Gastroesophageal sphincter (tissue), 4 donors: ENCODE measurements at places on chromosomes 4 and X. TPM values are rescaled to one million over a fixed set of nuclear protein-coding genes. Genes with fewer than 3 reads are reported as not detected.

DNA sequence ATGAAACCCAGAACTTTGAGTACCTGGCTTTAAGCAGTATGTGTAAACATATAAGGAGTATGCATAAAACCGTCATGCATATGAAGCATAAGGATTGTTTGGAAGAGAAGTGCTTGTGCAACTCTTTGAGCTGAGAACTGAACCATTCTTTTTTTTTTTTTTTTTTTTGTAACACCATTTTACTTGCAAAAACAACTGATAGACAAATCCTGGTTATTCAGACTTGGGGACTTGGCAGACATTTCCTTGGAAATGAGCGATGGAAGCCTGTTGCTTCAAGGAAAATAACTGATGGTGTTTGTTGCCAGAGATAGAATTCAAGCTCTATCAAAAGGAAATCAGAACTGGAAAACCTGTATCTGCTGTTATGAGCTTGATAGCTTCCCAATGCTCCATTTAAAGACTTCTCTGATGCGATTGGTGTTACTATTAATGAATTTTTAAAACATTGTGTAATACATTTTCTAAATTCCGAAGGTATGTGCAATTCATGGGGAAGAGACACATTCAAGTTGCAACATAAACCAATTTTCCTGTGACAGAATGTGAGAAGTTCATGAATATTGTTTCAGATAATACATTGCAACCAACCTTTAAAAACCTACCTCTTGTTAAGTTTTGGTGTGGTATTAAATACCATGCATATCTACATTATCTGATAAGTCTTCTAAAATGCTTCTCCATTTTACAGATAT lies 47.0 kb upstream of the FAT1 start:
- no peak for ATAC-seq

- ATAC-seq: no peak
These were observed 222.4 kb upstream of the VCX start for GRCh38 chrX:7620560-7620959.

DNA sequence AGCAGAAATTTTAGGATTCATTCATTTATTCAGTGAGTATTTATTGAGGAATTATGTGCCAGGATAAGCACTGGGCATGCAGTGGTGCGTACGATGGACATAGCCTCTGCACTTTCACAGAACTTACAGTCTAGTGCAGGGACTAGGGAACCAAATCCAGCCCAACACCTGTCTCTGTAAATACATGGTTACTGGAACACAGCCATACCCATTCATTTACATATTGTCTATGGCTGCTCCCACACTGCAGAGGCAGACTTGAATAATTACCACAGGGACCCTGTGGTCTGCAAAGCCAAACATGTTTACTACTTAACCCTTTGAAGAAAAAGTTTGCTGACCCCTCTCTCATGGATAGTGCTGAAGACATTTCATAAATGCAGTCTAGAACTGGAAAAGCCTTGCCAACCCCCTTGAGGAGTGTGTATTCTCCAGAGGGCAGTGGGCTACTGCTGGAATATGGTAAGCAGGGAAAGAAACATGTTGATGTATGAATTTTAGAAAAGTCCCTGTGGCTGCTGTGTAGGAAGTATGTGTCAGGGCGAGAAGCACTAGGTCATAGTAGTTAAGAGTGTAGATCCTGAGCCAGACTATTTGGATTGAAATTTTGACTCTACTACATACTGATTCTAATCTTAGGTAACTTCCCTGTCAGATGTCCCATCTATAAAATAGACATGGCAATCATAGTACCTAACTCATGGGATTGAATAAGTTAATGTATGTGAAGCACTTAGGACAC lies 75.5 kb downstream of the GALNT7 start:
- no peak for ATAC-seq

DNA sequence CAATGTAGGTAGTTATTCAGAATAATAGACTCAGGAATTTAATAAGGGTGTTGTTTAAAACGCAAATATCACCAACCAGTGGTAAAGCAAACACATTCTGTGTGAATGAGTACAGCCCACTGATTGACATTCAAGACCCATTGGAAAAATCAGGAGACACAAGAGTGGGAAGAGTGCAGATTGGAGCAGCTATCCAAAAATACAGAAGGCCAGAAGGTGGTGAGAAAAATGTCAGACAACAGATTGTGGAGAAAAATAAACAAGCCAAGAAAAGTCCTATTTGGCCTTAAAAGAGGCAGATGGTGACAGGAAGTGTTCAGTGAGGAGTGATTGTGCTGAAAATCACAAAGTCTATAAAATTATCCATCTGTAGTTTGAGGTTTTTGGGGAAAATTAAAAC lies 39.3 kb downstream of the CPE start:
- no peak for ATAC-seq

DNA sequence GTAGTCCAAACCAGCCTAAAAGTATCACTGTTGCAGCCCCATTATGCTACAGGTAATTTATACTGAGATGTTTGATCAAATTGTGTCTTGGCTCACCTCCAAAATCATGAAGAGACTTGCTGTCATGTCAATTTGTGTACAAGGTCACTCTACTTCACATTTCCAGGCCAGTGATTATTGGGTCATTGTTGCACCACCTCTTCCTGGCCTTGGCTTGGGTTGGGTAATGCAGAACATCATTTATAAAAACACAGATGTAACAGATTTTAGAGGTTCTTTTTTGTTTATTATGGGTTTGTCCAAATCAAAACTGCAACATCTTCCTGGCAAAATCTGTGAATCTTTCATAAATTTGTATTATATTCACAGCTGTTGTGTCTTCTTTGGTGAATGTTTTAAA lies 459.5 kb downstream of the ANKRD50 start:
- peak; percentile 53 for ATAC-seq

GRCh38 chrX:70434914-70435586 lies 9.6 kb upstream of the DLG3 start:
- no peak for ATAC-seq

GRCh38 chr4:173517781-173518424 lies 12.1 kb downstream of the HAND2 start:
- ATAC-seq: no peak

- ATAC-seq: no peak
These were observed 48.4 kb downstream of the PRKG2 start for GRCh38 chr4:81166458-81167160.

DNA sequence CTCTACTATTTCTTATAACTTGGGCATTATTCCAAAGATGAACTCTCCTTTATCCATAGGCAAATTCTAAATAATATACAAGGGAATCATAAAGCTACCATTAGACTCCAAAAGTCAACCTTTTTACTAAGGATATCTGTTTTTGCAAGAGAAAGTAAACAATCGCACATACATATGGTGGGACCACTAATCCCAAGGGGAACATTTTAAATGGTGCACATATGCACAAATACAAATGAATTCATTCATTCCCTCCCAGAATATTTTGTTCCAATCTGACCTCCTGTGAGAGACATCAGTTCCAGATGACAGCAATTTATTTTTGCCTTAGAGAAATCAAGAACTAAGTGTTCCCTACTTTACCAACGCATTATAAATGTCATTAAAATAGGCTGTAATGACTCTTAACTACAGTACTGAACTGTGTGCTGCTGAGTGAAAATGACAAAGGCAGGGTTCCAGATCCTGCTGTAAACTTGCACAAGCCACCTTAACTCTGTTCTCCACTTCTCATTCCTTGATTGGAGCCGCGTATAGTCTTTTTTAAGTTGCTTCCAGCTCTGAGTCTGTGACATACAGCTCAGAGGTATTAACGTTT lies 2.0 kb downstream of the DHX15 start:
- no peak for ATAC-seq

DNA sequence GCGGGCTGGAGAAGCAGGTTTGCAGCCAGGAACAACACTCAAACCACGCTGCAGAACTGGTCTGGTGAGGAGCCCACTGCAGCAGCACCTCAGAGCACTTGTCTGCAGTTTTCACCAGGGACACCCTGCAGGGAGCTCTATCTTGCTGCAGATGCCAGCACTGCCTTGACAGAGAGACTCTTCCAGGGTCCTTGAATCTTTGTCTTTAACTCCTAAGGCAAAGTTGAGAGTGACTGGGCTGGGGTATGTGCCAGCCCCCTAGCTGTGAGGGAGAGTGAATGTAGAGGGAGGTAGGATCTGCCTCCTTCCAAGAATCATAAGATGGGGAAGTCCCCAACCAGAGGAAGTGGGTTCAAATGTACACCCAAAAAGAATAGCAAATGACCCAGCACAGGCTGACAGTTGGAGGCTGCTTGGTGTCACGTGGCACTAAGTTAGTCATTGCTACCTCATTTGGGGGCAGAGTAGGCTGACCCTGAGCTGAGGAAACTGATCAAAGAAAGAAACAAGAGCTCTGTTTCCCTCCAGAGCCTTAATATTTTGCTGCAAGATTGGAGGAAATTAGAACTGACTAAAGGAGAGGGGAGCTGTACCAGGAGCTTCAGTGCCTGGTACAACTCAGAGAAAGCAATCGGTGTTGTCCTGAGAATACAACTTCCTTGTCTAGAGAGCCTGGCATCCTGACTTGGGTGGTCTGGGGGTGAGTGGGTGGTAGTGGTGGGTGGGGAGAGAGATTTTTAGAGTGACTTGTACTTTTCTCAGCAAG lies 28.2 kb upstream of the HUWE1 start:
- no peak for ATAC-seq

GRCh38 chrX:109264878-109265277 lies 217.0 kb downstream of the GUCY2F start:
- no peak for ATAC-seq

DNA sequence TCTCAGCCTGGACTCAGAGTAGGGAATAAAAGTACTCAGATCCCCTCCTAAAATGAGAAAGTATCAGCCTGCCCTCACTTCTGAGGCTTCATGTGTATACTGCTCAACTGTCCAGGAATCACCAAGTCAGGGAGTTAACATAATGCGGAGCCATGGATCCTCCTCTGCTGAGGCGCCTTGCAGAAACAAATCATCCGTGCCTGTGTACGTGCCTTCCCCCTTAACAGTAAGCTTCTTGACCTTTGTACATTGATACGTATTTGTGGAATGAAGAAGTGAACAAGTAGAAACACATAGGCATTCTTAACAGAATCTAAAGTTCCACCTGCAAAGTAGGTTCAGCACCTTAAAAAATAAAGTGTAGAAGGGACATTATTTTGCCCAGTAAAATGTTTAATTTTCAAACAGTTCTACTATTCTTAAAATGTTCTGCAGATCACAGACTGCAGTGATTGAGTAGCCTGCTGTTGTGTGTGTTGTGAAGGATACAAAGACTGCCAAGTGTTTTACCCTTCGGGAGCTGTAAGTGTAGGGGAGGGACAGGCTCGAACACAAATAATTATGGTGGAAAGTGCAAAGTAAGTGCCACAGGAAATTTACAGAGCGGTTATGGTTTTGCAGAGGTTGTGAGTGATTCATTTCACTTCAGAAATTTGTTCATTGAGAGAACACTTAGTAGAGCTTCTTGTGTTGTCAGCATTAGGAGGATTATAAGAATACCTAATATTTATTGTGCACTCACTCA lies 61.9 kb downstream of the ARHGAP10 start:
- ATAC-seq: no peak

DNA sequence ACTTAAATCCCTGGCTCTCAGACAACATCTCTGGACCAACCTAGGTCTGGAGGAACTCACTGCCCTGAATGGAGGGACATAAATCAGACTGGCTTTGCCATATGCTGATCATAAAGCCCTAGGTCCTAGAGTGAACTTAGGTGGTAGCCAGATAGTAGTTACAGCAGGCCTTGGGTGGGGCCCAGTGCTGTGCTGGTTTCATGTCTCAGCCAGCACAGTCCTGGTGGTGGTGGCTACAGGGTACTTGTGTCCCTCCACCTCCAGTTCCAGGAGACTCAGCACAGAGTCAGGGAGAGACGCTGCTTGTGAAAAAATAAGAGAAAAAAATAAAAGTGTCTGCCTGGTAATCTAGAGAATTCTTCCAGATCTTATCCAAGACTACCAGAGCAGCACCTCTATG lies 40.3 kb downstream of the GSX2 start:
- ATAC-seq: no peak

DNA sequence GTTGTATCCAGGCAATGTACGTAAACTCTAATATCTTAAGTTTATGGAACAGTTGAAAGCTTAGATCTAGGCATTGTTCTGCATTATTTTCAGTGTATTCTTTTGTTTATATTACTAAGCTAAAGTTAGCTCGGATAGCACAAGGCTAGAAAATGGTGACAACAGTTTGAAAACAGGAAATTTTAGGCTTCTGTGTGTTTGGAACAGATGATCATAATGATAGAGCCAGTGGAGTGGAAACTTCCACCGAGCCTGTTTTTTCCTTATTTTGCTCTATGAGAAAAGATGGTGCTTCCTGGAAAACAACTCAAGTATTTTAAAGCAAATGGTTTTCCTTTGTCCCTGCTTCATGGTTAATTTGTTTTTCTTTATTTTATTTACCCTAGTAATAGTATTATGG lies 70.8 kb downstream of the GAB1 start:
- ATAC-seq: no peak

- ATAC-seq: no peak
These were observed 169.2 kb downstream of the TMA16 start for GRCh38 chr4:163663454-163664225.

DNA sequence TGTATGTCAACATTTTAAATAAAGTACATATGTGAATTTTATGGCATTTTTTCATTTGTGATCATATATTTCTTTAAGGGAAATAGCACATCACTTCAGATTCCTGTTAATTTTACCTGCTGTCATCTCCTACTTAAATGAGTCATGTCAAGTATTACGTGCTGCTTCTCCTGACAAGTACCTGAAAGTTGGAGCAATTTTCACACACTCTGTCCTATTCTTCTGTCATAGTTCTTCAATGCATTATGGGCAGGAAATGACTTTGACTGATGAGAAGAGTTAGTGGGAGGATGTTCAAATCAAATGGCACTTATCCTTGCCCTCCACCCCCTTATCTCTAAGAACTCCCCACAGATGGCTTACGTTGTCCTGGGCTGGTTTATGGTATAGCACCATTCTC lies 64.2 kb upstream of the SYTL5 start:
- ATAC-seq: no peak

GRCh38 chr4:2510351-2511259 lies 25.8 kb upstream of the FAM193A start:
- no peak for ATAC-seq

- no peak for ATAC-seq
These were observed 23.9 kb downstream of the KLHL5 start for GRCh38 chr4:39085891-39086290.

DNA sequence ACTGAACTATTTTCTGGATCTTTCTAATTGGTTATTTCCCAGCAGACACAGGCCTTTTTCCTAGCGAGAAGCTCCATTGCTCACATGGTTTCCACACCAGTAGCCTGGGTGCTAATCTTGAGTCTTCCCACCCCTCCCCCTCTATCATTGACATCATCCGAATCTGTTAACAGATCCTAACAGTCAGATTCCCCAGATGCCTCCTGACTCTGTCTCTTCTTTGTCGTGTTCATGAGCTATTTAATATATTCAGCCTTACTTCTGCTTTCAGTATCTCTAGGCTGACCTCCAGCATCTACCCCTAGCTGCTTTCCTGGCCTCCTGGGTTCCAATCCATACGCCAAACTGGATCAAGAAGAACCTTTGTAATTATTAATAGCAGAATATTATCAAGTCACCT lies 85.0 kb downstream of the CLNK start:
- ATAC-seq: no peak

HHIP gene
- 0.54 TPM for total RNA-seq

TCP11X1 gene
- not detected for total RNA-seq

TRIM2 gene
- total RNA-seq: 56.8 TPM

KDR gene
- 29.9 TPM for total RNA-seq

GAGE12H gene
- total RNA-seq: not detected

PYURF gene
- 78.1 TPM for total RNA-seq

NLRP2B gene
- total RNA-seq: not detected

RAB28 gene
- total RNA-seq: 20.6 TPM

GTPBP6 gene
- 52.4 TPM for total RNA-seq

KLB gene
- total RNA-seq: not detected

UGT2B11 gene
- not detected for total RNA-seq

BMPR1B gene
- 14.7 TPM for total RNA-seq

CFI gene
- total RNA-seq: 19.5 TPM

TCEAL1 gene
- total RNA-seq: 182 TPM

F8A3 gene
- total RNA-seq: 12.1 TPM

FGFBP2 gene
- total RNA-seq: 0.62 TPM
